ENCODE measurements at places on chromosomes 7 and 10.

DNA sequence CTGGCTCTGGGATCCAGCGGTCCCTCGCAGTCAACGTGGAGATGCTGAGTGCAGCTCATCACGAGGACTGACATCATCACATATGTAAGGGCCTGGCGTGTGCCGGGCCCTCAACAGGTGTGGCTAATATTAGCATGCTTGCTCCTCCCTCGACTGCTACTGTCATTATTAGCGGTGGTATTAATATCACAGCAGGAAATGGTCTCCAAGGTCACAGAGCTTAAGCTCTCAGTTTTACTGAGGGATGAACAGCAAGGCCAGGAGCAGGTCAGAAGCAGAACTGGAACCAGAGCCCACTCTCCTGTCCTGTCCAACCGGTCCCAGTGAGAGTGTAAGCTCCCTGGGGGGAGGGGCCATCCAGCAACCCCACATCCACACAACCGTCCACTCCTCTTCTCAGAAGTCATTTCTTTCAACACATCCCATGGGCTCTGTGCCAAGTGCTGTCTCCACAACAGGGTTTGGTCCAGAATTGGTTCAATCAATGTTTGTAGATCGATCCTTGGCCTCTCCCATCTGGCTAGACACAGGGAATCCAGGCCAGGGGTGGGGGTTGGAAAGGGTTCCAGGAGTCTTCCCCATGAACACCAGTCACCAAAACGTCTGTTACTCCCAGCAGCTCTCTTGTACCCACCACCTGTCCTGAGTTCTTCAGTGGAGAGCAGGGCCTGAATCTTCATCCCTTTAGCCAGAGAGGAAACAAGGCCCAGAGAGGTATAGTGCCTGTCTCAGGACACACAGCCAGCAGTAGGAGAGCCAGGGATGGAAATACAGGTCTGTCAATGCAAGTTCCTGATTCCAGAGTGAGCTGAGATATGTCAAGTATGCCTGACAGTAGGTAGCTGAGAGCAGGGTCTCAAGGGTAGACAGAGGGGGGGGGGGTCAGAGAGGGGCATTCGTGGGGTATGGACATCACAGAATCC is 45.3 kb upstream of the ZMIZ1 start:
- DNase-seq, result no peak

GRCh38 chr7:3267966-3268690 is 32.9 kb upstream of the SDK1 start:
- no peak for DNase-seq

GRCh38 chr7:25643286-25643685 is 415.0 kb upstream of the NPVF start:
- no peak for DNase-seq

DNA sequence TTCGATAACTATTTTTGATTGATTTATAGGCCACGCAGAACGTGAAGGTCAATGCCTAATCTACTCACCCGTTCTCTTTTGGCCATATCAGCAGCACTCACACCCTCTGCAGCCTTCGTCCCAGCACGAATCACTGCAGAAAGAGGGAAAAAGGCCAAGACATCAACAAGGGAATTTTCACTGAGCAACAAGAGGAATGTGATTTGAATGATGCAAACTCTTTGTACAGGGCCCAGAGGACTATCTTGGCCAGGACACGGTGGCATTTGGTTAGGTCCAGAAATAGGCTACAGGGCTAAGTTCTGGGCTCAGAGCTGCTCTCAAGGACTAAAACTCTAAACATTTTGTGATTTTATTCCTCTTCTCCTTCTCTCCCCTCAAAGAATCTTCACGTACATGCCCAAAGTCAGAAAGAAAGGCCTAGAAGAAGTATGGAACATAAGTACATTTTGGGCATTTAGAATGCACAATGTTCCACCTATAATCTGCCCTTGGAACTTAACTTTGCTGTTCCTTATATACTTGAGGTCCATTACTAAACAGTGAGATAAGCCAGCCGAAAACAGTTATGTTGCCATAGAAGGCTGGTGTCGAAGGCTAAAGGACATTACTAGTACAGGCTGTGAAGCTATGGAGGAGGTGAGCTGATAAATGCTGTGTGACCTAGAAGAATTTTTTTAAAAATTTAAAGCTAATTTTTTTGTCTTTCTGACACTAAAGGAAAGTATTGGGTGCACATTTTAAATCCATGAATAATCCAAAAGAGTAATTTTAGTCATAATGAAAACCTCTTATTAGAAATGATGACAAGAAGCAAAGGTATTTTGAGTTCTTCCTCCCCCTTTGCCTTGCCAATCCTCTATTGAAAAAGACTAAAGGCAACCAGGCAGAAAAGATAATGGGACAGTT is 20.0 kb downstream of the RBM28 start:
- no peak for DNase-seq

DNA sequence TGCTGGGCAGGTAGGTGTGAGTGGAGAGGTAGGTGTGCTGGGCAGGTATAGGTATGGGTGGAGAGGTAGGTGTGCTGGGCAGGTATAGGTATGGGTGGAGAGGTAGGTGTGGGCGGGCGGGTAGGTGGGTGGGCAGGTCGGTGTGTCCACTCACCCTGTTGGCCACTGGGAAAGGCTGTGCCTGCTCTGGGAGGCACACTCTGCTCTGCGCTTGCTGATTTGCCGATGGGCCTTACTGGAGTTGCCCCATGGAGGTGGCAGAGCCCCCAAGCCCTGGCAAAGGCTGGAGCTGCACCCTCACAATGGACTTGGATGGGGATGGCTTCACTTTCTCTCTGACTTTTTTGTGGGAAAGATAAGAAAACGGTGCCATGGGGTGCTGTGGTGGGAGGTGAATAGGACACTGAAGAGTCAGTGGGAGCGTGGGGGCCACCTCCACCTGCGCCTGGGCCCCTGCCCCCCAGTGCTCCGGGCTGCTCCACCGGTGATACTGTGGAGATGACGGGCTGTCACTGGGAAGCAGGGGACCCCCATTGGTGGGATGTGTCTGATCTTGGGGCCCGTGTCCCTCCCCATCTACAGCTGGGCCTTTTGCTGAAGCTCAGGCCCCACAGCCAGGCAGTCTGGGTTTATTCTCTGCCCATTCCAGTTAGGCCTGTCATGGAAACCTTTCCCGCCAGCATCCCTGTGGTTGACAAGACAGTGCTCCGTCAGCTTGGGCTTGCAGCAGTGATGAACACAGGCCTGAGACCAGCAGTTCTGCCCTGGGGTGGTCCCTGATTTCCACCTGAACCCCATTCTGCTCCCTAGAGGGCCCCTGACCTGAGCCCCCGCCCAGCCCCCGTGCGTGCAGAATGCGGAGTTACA is 75.0 kb downstream of the NKX6-2 start:
- no peak for DNase-seq

DNA sequence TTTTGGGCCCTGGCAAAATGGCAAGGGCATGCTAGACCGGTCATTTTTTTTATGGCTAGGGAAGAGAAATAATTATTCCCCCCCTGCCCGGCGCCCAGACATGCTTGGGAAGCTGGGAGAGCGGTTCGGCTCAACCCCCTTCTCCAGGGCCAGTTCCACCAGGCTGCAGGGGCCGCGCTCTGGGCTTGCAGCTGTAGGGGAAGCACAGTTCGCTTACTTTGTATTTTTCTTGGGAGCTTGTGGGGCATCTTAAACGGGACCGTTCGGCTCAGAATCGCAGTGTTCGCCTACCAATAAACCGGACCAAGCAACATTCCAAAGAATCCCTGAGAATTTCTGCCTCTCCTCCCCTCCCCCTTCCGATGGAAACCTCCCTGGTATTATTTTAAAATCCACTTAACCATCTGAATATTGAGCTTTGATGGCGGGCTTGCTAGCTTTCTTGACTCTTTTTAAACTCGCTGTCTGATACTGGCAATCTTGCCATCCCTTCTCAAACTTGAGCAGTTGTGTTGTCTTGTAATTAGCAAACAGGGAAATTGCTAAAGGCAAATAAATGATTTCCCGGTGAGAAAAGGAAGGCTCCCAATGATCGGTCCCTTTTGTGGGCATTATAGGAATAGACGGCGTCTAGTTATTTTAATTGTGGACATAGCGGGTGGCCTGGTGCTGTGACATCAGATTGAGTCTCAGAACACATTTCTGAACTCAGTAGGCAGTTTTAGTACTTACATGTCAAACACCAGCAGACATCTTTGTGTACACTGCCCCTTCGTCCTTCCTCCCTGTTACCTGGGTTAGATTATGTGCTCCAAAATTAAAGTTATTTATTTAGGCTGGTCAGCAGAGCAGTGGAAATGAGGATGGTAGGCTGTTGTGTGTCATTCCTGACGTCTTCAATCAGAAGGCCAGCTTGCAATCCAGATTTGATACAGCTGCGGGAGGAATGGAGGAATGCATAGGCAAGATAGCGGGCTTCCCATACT is 3.4 kb downstream of the TCF7L2 start:
- DNase-seq, result no peak
